ENCODE measurements at places on chromosomes 1 and 21. TPM values are rescaled to one million over a fixed set of nuclear protein-coding genes. Genes with fewer than 3 reads are reported as not detected.
A peak's percentile ranks its signal among the peaks of the same experiment; 100 is the strongest.

DNA sequence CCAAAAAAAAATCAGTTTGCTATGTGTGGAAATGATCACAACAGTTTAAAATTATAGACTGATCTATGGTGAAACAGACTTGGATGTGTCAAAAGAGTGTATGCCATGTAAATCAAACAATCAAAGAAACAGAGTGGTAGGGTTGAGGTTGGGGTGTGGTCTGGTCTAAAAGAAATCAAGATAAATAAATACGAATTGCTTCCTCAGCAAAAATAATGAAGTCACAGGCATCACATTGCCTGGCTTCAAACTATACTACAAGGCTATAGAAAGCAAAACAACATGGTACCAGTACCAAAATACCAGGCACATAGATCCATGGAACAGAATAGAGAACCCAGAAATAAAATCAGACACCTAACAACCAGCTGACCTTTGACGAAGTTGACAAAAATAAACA lies 1796.9 kb downstream of the NCAM2 start:
- DNase-seq, result no peak

- no peak for DNase-seq
Measured at GRCh38 chr1:105678334-105678733, 1378.1 kb upstream of the PRMT6 start.

GRCh38 chr1:53715478-53715877 lies 23.5 kb downstream of the GLIS1 start:
- no peak for DNase-seq

DNA sequence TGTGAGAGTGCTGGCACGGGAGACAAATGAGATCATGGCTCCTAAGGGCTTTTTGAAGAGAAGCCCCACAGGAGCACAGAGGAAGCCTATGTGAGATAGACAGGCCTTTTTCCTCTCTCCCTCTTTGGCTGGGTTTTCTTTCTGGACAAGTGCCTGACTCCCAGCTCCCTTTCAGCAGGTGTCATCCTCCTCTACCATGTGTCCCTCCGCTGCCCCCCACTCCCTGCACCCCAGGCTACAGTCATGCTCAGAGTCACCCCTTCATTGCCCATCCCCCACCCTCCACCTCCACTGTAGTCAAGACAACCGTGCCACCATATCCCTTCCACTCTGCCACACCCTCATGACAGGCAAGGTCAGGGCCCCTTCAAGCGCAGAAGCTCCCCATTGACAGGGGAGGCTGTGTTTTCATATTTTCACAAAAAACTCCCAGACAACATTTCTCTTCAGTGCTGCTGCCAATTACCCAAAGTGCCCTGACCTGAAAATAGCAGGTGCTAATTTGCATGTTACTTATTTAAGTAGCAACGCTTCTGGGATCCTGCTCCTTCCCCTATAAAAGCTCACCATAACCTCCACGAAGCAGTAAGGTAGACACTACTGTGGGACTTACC lies 92.1 kb upstream of the IPO9 start:
- DNase-seq, result no peak

The FCMR gene
- polyA plus RNA-seq, result 8.4 TPM

The SPATA45 gene
- polyA plus RNA-seq, result not detected

The CHI3L1 gene
- polyA plus RNA-seq, result 8.4 TPM

The KLF17 gene
- not detected for polyA plus RNA-seq

DNA sequence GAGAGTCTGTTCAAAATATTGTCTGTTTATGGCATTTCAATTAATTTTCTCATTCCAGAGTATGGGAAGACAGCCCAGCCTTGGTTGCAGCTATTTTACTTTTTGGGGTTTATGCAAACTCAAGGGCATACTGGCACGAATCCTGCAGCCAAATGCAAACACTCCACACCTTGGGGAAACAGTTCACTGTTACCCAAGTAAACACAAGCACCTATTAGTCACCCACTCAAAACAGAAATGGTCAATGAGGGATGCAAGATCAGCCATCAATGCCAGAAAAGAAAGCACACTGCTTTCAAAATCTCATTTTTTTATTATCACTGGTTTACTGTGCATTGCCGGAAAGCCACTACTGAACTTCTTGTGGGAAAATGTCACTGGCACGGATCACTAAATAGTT lies 170.6 kb downstream of the RUNX1 start:
- DNase-seq, result no peak

GRCh38 chr21:41997657-41998056 lies 12.5 kb downstream of the ZBTB21 start:
- no peak for DNase-seq

DNA sequence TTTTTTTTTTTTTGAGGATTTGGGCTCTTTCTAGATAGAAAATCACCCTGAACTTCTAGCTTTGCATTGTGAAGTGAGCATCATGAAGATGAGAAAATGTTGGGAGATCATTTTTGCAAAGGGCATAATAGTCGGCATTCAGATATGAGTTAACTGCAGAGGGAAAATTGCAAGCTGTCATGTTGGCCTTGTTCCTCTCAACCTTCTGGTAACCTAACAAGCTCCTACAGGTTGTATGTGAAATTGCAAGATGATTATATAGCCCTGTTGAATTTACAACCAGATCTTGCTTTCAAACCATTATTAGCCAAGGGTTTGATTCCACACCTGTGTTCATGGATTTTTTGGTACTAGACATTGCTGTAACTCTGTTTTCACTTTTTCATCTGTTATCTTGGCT lies 2.2 kb downstream of the ELOA start:
- DNase-seq, result no peak

- DNase-seq, result no peak
Measured at GRCh38 chr1:55580845-55581332, 365.7 kb upstream of the USP24 start.

The WARS2 gene
- 3.6 TPM for polyA plus RNA-seq

DNA sequence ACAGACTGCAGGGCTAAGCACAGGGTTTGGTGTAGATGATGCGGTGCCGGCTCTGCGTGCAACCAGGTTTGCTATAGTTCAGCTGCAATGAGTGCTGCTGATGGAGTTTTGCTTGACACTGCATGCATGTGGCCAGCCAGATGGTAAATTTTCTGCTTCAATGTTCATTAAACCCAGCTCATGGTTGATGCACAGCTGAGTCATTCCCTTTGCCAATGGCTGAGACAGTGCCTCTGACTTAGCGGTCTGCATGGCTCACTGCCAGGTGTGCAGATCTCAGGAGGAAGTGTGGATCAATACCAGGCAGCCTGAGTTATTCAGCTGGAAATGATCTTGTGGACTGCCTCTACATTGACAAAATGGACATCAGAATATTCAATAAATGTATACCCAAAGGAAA lies 172.7 kb upstream of the ZP4 start:
- no peak for DNase-seq

- DNase-seq, result no peak
Measured at GRCh38 chr1:9078752-9079500, 9.5 kb upstream of the SLC2A5 start.

GRCh38 chr1:31939484-31940329 lies 1.5 kb upstream of the PTP4A2 start:
- peak; percentile 50 for DNase-seq

DNA sequence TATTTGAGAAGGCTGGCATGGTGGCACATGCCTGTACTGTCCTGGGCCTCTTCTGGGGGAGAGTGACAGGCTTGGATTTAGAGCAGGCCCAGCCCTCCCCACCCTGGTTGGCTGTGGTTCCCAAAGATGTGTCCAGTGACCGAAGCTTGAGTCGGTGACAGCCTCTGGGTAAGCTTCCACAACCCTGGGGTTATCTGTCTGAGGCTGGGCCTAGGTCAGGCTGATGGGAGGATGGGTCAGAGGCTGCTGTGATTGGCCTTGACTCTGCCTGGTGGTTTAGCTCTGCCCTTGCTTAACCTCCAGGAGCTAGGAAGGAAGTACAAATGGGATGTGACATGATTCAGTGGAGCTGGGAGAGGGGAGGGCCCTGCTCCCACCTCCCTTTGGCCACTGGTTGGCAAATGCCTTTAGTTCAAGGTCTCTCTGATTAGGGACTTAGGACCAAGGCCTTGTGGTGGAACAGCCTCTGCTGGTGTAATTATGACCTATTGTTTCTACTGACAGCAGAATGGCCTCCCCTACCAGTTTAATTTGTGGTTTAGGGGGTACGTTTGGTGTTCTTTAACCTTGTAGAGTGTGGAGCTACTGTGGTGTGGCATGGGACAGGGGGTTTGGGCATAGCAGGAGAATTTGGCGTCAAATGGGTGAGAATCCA lies 16.6 kb downstream of the NUDC start:
- no peak for DNase-seq

- peak; percentile 63 for DNase-seq
Measured at GRCh38 chr1:33338440-33339211, 17.7 kb upstream of the A3GALT2 start.

The C4BPA gene
- not detected for polyA plus RNA-seq

The OBSCN gene
- polyA plus RNA-seq, result 658 TPM

- DNase-seq, result no peak
Measured at GRCh38 chr1:10815858-10816195, 19.4 kb upstream of the CASZ1 start.

GRCh38 chr1:114286179-114286578 lies 132.5 kb upstream of the SYT6 start:
- DNase-seq, result no peak

The TEX50 gene
- polyA plus RNA-seq, result not detected

DNA sequence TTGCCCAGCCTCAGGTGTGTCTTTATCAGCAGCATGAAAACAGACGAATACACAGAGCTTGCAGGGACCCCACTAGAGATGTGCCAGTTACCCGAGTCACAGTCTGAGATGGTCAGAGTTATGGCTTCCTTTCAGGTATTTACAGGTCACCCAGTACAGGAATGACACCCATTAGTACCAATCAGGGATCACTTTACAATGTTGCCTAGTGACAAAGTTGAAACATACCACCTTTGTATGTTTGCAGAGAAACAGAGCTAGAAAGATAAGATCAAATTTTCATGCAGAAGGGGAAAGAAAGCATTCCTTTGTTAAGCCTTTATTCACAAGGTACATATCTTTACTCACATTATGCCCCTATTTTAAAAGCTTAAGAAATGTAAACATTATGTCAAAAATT lies 137.6 kb downstream of the RGS7 start:
- no peak for DNase-seq

DNA sequence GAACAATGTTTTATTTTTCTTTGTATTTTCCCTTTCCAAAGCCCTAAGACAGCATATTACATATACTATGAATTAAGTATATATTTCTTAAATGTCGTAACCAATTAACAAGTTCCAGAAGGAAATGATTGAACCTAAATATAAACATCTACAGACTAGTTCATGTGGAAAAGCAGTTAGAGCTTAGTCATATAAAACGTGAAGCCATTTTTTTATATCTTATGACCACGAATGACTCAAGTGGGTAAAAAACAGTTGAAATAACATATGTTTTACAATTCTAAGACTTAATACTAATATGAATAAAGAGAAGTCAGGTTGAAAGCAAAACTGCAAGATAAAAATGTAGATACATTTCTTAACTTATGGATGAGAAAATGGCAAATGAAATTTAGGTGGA lies 307.3 kb downstream of the BRINP3 start:
- no peak for DNase-seq

- peak; percentile 55 for DNase-seq
Measured at GRCh38 chr1:36650200-36651065, 167.7 kb upstream of the CSF3R start.

GRCh38 chr21:38804789-38805327 lies 871 bp upstream of the ETS2 start:
- DNase-seq, result peak; percentile 88

The SLC9C2 gene
- polyA plus RNA-seq, result not detected

- DNase-seq, result no peak
Measured at GRCh38 chr1:58844176-58844575, 60.3 kb upstream of the JUN start.

The CDKN2C gene
- 7.8 TPM for polyA plus RNA-seq

DNA sequence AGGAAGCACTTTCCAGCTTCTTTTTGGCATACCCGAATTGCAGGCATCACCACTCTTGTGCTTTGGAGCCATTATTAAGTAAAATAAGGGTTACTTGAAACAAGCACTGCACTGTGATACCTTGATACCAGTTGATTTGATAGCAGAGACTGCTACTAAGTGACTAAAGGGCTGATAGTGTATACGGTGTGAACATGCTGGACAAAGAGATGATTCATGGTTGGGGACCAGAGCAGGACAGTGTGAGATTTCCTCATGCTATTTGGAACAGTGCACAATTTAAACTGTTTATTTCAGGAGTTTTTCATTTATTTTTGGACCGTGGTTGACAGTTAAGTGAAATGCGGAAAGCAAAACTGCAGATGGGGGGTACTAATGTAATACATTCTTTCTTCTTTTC lies 9.9 kb downstream of the RPS27 start:
- DNase-seq, result no peak

The SLC6A9 gene
- polyA plus RNA-seq, result 0.40 TPM

- DNase-seq, result no peak
Measured at GRCh38 chr21:25031750-25032149, 575.5 kb downstream of the MRPL39 start.

GRCh38 chr1:196779093-196779492 lies 4.5 kb downstream of the CFHR3 start:
- DNase-seq, result no peak

- no peak for DNase-seq
Measured at GRCh38 chr21:33849834-33850233, 65.8 kb downstream of the ATP5PO start.

- peak; percentile 89 for DNase-seq
Measured at GRCh38 chr1:226125097-226125630, 61.4 kb downstream of the ACBD3 start.

GRCh38 chr1:16356867-16357266 lies 4.6 kb upstream of the FBXO42 start:
- no peak for DNase-seq

DNA sequence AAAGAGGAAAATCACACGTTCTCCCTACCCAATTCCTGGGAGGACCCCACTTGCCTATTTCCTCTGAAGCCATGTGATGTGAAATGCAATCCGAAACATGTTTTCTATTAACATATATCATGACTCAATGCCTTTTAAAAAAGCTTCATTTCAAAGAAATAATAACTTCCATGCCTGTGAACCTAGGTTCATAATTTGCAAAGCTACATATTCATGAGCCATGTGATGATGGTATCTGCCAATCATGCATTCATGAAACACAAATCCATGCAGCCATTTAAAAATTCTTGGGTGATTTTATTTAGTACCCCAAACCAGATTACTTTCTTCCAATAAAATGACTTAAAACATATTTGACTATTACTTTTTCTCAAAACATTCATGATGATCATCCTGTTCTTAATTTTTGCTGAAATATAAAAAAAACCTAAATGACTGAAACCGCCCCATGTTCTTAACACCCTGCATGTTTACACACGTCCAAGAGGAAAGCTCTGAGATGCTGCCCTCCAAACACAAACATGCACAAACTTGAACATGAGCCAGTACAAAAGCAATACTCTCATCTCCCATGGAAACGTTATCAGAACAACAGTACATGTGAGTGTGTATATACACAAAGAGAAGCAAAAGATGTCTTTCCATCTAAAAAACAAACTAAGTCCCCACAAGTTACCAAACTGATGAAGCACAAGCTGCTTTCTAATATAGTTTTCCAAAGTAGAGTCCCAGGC lies 140.1 kb downstream of the TGFBR3 start:
- no peak for DNase-seq

All from psoas muscle (tissue), 8 donors.